Lower leg skin (tissue), 4 donors: ENCODE measurements at places on chromosomes 1 and 21.

- no peak for DNase-seq
Observed at GRCh38 chr1:82991569-82991968, 1007.4 kb downstream of the TTLL7 start.

- DNase-seq: no peak
Observed at GRCh38 chr1:37001703-37002102, 32.6 kb downstream of the GRIK3 start.

- no peak for DNase-seq
Observed at GRCh38 chr1:53959664-53960250, 13.6 kb downstream of the LRRC42 start.

DNA sequence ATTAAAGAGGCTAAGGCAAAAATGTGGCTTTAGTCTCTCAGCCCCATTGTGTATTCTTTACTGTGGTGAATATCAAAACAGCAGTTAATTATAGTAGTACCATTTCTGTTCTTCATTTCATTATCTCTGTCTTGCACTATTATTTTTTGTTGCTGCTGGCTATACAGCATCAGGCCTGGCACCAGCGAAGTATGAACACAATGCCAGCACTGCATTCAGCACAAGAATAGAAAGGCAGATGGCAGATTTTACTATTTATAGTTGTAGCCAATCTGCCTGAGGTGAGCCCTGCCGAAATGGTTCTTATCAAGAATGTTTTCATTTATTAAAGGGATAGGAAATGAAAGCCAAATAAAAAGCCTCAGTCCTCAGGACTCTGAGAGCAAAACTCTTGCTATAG lies 72.1 kb downstream of the GPR52 start:
- DNase-seq: no peak

- no peak for DNase-seq
Observed at GRCh38 chr21:31012133-31013089, 25.9 kb downstream of the KRTAP19-8 start.

DNA sequence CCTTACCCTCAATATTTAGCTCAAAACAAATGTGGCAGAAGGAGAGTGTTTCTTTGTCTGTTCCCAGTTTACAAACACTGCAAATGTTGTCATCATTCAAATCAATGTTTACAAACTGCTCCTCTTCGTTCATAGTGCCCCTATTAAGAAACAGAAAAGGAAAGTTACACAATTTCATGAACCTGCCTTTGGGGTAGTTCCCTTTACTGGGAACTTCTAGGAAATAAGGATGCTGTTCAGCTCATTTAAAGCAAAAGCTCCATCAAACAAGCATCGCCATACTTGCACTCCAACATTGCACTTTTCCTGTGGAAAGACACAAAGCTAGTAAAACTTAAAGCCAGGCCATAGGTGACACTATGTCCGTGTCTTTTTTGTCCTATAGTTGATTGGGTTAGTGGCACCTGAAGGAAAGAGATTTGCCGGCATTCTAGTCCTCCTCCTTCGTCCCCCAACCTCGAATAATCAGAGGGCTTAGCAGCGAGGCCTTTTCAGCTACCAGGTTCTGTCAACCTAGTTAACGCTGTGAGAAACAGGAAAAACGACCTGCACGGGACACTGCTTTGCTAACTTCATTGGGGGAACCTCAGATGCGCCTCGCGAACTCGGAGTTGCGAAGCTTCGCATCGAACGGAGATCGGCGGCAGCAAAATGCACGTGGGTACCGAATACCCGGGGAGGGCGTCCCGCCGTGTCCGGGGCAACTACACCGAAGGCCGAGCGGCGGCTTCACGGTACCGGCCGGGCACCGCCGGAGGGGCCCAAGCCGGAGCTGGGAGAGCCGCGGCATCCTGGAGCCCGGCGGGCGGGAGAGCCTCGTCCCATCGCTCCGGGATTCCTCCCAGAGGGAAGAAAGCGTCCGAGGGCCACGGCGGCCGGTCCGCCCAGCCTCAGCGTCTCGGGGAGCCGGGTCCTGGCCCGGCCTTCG lies 706 bp downstream of the C21orf91 start:
- peak; percentile 21 for DNase-seq

DNA sequence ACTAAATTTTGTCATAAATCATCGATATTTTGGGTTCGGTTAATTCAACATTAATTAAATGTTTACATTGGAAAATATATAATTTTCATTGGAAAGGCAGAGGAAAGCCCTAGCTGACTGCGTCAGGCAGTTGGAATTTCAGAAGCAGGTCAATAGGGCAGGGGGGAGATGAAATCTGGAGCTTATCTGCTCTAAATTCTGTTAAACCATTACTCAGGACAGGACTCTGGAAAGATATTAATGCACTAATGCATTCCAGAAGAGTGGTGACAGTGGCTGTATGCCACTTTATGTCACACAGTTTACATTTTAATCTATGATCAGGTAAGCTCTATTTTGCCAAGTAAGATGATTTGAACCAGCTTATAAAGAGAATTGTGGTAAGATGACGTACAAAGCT lies 153.0 kb upstream of the B3GALT2 start:
- DNase-seq: no peak

DNA sequence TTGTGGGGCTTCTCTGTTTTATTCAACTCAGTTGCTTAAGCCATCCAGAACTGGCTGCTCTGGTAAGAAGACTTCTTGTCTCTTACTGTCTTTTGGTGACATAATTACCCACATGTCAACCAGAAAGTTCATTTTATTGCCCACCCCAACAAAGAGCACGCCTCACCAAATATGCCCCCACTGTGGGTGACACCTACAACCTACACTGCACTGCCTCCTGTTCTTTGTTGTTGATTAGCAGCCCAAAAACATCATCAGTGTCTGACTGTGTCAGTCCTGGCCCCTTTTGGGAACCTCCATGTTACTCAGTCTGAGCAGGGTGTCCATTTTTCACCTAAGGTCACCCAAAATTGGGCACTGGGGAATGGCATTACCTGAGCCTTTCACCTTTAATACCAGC lies 49.3 kb downstream of the ZNF678 start:
- no peak for DNase-seq

DNA sequence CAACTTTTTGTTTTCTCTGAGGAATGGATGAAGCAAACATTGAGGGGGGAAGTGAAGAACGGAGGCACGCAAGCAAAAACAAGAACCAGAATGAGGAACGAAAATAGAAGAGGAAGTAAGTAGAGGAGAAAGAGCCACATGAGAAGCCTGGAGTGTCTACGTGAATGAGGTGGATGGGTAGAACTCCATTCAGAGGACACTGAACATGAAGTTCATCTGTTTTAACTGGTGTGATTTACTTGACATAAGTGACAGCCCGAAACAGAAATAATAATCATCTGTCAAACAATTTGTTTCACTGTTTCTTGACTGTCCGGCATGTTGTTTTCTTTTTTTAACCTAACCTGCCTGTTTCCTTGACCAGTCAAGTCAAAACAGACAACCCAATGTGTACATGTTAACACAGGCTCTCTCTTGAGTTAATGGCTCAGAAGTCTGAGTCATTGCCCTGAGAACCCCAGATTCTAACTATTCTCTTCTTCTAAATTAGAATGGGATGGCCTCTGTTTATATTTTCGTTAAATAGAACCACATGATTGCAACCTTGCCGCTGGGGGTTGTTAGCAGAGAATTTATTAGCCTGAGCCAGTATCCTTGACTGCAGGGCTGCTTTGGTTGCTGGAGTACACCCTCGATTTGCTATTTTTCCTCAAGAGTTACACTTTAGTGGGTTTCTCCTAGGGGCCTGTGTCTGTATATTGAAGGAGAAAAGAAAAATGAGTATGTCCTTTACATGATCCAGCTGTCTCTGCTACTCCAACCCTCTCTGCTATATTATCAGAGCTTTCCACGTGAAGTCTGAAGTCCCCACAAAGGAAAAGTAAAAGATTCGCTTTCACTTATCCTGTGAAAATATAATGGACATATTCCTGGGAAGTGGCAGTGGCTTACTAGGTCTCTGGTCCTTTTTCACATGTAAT lies 151.7 kb downstream of the ZC3H11B start:
- no peak for DNase-seq

DNA sequence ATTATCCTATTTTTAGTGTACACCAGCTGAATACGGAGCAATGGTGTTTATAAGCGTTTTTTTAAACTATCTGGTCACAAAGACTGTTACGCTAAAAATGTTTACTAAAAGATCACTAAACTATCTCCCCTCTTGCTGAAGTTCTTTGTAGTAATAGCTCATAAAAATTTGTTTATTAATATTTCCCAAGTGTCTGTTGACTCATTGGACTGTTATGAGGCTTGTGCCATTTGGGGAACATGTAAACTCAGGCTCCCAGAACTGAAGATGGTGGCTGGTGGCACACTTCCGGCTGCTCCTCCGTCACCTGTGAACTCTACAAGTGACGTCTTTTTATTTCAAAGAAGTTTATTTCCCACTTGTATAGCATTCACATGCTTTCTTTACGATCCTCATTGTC lies 46.3 kb downstream of the AIDA start:
- DNase-seq: no peak

- no peak for DNase-seq
Observed at GRCh38 chr1:155022136-155022926, 11.2 kb downstream of the DCST2 start.

- no peak for DNase-seq
Observed at GRCh38 chr1:8969937-8970336, 24.3 kb downstream of the CA6 start.

DNA sequence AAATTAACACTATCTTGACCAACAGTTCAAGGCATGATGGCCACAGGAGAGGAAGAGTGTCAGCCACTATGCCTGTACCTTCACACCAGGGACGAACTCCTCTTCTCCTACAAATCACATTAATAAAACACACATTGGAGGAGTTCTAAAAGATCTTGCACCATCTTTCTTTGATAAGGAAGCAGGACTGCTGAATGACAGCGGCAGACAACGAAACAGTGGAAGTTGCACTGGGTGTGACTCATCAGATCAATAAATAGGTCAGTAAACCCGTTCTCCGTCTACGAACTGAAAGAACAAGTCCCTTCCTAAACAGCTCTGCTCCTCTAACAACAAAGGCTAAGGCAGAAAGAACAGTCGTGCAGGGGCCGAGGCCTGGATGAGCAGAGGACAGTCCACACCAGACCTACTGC lies 23.1 kb downstream of the UBE2G2 start:
- no peak for DNase-seq

DNA sequence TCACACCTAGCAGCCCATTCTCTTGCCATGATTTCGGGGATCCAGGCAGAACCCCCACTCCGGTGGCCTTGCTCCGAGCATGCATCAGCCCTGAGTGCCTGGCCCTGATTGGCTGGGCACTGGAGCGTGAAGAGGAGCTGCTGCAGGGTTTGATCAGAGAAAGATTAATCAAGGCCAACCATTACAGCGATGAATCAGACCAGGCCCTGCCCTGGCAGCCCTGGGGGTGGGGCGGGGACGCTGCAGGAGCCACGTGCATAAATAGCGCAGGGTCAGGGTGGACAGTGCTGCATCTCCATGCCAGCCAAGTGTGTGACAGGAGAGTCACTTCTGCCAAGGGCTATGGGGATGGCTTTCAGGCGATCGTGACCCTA lies 3.4 kb upstream of the FAM131C start:
- no peak for DNase-seq

GRCh38 chr1:211830055-211830327 lies 572 bp downstream of the LPGAT1 start:
- no peak for DNase-seq

- no peak for DNase-seq
Observed at GRCh38 chr1:202998836-202999750, 8.1 kb upstream of the TMEM183A start.

GRCh38 chr1:34768856-34769255 lies 9.3 kb downstream of the GJB4 start:
- DNase-seq: no peak

DNA sequence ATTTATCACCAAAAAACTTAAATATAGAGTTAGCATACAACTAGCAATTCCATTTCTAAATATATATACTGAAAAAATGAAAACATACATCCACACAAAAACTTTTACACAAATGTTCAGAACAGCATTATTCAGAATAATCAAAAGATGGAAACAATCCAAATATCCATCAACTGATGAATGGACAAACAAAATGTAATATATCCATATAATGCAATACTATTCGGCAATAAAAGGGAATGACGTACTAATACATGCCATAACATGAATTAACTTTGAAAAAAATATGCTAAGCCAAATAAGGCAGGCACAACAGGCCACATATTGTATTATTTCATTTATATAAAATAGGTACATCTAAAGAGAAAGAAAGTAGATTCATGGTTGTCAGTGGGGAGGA lies 33.9 kb downstream of the TUT4 start:
- DNase-seq: no peak

- DNase-seq: no peak
Observed at GRCh38 chr1:18549106-18549505, 68.4 kb downstream of the KLHDC7A start.

- no peak for DNase-seq
Observed at GRCh38 chr1:218991089-218991488, 182.6 kb upstream of the LYPLAL1 start.

- DNase-seq: no peak
Observed at GRCh38 chr21:35412231-35412630, 363.1 kb upstream of the RUNX1 start.

GRCh38 chr1:26327956-26328362 lies 10.2 kb downstream of the CD52 start:
- no peak for DNase-seq

DNA sequence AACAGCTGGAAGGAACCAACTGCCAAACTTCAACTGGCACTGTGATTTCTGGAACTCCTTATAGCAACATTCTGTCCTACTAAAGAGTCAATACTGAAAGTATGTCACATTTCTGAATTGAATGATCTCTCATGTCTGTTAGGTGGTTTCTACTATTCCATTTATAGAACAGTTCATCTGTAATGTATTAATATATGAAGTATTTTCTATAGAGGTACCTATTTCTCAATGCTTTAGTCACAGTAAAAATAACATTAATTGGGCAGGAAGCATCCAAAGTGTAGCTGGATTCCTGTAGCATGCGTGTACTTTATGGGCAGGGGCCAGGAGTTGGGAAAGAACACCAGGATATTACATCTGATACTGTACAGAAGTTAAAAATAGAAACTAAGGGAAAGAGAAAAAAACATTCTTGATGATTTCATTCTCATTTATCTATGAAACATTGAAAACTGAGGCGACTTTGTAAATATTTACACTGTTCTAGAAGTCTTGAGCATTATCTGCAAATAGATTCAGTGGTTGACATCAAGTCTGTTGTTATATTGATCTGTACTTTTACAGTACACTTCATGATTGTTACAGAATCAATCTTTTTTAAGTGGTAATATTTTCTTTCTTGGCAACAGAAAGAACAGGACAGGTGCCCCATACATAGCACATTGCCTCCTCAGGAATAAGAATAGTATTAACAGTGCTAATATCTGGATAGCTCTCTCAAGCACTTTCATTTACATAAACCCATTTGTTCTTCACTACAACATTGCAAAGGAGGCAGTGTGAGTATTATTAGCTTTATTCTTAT lies 6.2 kb upstream of the ZNF281 start:
- DNase-seq: peak; percentile 72

DNA sequence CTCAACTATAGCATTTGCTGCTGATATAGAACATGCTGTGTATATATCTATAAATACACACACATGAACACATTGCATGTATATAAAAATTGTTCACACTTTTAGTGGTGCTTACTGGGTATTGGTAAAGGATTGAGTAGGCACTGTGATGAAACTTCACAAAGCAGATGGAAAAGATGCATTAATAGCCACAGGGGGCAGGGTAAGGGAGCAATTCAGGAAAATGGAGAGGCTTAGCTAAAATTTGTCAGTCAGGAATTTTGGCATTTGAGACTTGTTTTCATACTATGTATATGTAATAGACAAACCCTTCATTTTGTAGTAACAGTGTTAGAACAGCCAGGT lies 633 bp upstream of the PPFIA4 start:
- DNase-seq: no peak

GRCh38 chr1:9652379-9653209 lies 1.1 kb downstream of the PIK3CD start:
- DNase-seq: no peak

GRCh38 chr1:89705901-89706699 lies 73.2 kb downstream of the LRRC8C start:
- DNase-seq: no peak
